ENCODE measurements at places on chromosomes 6 and 20.
A peak's percentile ranks its signal among the peaks of the same experiment; 100 is the strongest.

- no peak for DNase-seq
These were observed 4.8 kb upstream of the NTSR1 start for GRCh38 chr20:62703853-62704228.

- DNase-seq: no peak
These were observed 28.3 kb downstream of the CDH4 start for GRCh38 chr20:61280217-61280980.

DNA sequence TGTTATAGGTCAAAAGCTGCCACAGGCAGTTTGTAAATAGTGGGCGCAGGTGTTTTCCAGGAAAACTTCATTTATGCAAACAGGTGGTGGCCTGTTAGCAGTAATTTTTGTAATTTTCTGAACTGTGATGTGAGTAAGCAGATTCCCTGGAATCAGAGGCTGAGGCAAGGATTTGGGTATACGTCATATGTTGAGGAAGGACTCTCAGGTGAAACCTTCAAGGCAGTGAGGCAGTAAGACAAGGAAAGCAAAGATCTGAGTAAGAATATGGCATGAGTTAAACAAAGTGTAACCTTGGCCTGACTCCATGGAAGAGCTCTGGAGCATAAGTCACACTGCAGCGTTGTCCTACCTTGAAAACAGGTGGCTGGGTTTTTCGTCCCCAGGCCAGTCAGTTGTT lies 291.1 kb upstream of the BTBD3 start:
- no peak for DNase-seq

- no peak for DNase-seq
These were observed 265.3 kb upstream of the BMP2 start for GRCh38 chr20:6502219-6502618.

GRCh38 chr20:48827855-48828733 lies at the start of gene PREX1:
PREX1 (minus strand) TSS chr20:48827999; CDS start chr20:48827860, 139 bp downstream.
- DNase-seq: peak; percentile 50

All from stimulated activated CD8-positive, alpha-beta memory T cell treated with anti-CD3 and anti-CD28 coated beads, Interleukin-4, amount 100 ng/mL, for 1 hour (primary cell).